Occipital lobe (tissue), 3 donors: ENCODE measurements at places on chromosomes 5 and 9.
A peak's percentile ranks its signal among the peaks of the same experiment; 100 is the strongest.

DNA sequence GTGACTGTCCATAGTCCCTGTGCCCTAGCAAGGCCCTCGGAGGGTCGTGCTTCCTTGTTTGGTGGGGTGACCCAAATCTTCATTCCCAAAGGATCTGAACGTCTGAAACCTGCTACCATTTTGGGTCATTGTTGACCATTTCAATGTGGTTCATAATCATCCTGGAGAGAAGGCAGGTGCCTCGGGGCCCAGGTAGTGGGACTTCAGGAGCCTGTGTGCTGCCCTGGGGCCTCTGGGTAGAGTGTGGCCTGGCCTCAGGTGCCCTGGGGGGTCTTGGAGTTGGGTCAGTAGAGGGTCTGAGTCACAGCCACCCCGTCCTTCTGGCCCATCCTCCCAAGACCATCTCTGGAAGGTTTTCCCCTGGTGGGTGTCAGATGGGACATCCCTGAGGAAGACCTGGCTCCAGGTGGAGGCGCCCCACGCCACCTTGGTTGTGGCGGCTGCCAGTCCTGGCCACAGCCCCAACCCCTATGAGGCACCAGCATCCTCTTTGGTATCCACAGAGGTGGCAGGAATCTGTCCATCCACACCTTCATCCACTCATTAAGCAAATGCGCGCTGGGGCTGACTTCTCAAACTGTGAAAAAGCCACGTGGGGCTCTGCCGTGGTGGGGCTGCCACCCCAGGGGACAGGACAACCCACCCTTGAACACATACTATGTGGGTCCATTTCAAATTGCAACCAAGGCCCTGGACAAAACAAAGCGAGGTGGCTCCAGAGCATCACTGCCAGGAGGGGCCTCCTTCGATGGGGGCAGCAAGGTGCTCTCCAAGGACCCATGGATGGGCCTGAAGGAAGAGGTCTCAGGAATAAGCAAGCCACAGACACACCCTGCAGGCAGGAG lies 41.6 kb upstream of the FCN1 start:
- no peak for DNase-seq

GRCh38 chr5:111070272-111071134 lies 1.0 kb upstream of the TSLP start:
- peak; percentile 3 for DNase-seq

DNA sequence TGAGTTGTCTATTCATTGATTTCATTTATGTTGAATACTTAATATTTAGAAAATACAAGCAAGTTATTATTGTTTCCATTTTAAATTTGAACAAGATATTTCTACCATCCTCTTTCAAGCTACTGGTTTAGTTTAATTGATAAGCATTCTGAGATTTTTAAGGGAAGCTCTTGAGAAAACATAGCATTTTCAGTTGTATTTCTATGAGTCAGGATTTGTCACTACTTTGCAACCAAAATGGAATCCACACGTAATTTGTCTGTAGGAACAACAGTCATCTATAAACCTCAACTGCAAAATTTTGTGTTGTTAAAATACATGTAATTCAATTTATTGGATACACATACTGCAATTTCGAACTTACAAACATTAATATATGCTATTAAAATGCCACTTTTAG lies 74.0 kb downstream of the PRR16 start:
- DNase-seq = no peak

GRCh38 chr5:1540831-1541701 lies 17.3 kb upstream of the LPCAT1 start:
- no peak for DNase-seq

DNA sequence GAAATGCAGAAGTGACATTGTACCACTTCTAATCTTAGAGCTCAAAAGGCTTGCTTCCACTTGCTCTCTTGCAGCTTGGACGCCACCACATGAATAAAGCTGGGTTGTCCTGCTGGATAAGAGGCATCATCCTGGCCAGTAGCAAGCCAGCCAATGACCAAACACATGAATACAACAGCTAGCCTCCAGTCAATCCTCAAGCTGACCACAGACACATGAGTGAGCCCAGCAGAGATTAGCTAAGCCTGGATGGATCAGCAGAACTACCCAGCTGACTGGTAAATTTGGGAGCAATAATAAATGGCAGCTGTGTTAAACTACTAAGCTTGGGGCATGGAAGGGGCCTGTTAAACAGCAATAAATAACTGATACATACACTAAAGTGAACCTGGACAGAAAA lies 121.1 kb upstream of the SLC12A2 start:
- no peak for DNase-seq

DNA sequence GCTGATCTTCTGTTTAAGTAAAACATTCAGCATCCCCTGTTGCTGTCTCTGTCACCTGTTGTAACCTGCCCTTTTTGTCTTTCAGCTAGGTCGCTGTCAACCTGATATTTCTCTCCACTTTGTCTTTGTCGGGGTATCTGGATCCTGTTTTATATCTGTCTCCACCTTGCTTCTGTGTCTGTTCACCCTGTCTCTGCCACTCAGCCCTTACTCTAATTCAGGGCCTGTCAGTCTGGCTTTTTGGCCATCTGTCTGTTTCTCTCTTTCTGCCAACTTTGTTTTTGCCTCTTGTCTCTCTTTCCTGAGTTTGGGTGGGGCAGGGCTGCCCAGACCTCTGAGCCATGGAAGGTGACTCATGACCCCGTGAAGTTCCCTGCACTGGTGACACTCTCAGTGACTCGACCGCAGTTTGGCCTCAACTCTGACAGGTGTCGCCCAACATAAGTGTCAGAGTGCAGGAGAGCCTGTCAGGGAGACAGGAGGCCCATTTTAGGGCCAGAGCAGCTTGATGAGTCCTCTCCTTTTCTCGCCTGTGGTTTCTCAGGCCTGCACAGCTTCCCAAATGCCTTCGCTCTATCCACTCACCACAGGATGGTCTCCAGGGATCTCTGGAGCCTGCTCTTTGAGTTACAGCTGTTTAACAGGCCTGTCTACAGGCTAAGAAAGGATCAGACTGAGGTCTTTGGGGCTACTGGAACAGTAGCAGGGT lies 868 bp downstream of the ZBTB43 start:
- DNase-seq = no peak

DNA sequence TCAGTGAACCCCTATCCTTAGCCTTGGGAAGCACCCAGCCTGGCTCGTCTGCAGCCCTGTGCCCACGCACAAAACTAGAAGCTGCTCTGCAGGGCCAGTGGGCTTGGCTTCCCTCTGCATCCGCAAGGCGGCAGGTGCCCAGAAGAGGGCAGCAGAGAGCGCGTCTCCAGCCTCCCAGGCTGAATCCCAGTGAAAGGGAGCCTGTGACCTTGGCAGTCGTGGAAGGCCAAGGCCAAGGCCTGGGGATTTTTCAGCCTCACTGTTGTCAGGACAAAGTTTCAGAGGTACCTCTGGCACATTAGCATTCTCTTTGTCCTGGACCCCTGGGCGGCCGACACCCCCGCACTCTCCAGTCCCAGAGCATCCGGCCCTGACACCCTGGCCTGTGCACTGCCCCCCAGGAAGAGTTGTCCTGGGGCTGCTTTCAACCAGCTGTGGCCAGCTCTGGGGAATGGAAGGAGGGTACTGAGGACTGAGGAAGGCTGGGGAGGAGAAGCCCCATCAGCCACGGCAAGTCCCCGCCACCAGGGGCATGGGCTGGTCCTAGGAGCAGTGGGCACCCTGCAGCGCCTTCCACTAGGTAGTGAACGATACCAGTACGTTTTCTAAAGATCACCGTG lies 63.6 kb upstream of the IL17B start:
- DNase-seq = peak; percentile 64

DNA sequence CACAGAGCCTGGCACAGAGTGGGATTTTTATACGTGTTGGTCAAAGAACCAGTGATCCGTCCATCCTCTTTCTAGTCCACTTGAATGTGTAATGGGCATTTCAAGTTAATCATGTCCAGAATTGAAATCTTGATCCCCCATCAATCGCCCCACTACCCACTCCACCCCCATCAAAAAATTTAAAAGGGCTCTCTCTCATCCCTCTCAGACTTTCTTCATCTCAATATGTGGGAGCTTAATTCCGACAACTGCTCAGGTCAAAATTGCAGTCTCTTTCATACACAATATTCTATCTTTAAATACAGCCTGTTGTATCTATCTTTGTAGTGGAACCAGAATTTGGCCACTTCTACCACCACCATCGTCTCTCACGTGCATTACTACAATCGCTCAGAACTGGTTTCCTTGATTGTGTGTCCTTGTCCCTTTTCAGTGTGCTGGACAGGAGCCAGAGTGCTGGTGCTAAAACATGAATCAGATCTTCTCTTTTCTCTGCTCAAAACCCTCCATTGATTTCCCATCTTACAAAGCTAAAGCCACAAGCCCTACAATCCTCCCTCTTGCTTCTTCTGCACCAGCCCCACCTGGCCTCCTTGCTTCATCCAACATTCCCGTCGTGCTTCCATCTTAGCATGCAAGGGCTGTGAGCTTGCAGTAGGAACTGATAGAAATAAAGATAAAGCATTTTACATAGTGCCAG lies 786 bp upstream of the KIF3A start:
- no peak for DNase-seq

- no peak for DNase-seq
Observed at GRCh38 chr5:66993448-66993847, 203.2 kb downstream of the CD180 start.

- no peak for DNase-seq
Observed at GRCh38 chr5:159341906-159342310, 11.6 kb upstream of the IL12B start.
